ENCODE measurements at places on chromosomes 6 and 20.

DNA sequence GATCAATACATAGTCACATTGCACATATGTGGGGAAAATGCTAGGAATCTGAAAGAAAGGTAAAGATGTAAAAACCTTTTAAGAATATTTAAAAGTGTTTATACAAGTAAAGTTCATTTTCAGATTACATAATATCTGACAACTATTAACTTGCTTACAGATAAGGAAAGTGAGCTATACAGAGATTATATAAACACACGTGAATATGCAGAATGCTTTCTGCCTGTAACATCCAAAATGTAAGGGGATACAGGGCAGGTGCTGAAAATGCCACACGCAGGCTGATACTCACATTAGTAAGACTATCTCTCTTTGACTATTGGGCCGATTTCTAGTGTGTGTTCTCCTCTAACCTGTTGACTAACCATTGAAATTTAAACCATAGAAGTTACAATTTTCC is 17.9 kb upstream of the MAP7 start:
- DNase-seq, result no peak

- no peak for DNase-seq
Measured at GRCh38 chr20:44112889-44113617, 73.9 kb downstream of the JPH2 start.

DNA sequence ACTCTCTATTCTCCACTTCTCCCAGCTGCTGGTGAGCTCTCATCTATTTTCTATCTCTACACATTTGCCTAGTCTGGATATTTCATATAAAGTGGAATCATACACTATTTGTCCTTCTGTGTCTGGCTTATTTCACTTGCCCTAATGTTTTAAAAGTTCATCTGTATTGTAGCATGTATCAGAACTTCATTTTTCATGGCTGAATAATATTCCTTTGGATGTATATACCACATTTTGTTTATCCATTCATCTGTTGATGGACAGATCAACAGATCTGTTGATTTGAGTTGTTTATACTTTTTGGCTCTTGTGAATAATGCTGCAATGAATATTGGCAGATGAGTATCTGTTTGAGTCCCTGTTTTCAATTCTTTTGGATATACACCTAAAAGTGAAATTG is 49.6 kb downstream of the NHLRC1 start:
- DNase-seq, result no peak

- no peak for DNase-seq
Measured at GRCh38 chr20:11473983-11474382, 443.7 kb upstream of the BTBD3 start.

DNA sequence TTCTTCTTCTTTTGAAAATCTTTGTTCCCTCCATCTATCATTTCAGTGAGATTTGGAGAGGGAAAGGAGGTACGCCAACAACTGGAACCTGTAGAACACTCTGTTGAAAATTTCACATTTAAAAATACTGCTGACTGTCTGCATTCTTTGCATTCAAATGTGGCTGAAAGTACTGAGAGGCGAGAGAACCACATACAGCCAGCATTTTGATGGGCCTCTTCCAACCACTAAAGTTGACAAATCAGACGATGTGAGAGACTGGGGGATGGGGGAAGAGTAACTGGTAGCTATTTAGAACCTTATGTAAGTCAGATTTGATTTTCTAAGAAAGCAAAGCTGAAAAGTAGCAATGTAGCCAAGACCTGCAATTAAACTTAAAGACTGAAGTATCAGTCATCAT is 77.5 kb downstream of the FKBP5 start:
- DNase-seq, result no peak

GRCh38 chr6:79413562-79414002 is 123.6 kb downstream of the LCA5 start:
- DNase-seq, result no peak

DNA sequence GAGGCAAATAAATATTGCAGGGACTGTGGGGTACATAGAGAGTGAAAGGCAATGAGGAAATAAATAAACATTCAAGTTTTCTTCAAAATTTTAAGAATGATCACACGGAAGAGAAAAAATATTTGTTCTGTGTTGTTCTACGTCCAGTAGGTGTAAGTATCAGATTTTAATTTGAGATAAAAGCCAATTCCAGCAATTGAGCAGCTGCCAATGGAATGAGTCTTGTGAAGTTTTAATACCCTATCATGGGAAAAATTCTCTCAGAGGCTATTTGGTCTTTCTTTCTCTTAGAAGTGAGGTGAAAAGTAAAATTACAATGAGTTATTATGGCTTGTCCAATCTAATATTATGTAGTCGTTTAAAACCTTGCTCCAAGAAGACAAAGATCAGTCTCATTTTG is 195.7 kb upstream of the CITED2 start:
- DNase-seq, result no peak

- no peak for DNase-seq
Measured at GRCh38 chr20:54086507-54087039, 16.2 kb upstream of the BCAS1 start.

- DNase-seq, result no peak
Measured at GRCh38 chr6:16139556-16139955, 10.7 kb downstream of the MYLIP start.

- DNase-seq, result no peak
Measured at GRCh38 chr6:55953335-55953734, 77.9 kb upstream of the BMP5 start.

DNA sequence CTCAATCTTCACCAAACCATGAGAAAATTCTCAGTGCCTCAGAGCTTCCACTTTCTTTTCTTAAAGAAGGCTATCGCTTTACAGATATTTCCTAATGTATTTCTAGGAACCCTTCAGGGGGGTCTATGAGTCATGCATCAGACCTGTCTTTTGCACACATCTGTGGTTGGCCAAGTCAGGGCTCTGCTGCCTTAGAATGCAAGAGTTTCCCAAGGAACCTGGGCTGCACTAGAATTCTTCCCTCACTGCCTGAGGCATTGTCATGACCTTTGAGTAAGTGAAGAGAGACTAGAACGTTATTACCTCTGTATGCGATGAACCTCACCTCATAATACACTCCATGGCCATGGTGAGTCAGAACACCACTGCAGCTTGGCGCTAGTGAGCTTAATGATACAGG is 365.0 kb upstream of the ID4 start:
- no peak for DNase-seq

GRCh38 chr20:37995856-37996605 is 37.2 kb downstream of the TTI1 start:
- no peak for DNase-seq

DNA sequence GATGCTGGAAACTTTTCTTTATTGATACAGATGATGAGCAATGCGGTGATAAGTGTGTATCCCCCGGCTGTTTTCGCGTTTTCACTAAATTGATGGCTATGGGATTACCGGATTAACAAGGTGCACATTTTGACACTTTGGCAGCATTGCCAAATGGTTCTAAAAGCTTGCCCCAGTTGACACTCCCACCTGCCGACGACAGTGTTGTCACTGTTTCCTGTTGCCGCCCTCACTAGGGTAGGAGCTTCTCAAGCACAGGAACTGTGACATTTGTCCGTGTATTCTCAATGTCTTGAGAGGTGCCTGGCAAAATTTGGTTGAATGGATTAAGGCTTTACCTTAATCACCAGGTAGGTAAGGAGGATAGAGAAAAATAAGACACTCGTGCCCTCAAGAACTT is 9.8 kb upstream of the MAPK13 start:
- peak; percentile 79 for DNase-seq

GRCh38 chr6:23137611-23138010 is 568.2 kb downstream of the HDGFL1 start:
- DNase-seq, result no peak

GRCh38 chr6:13935190-13935880 is 10.6 kb downstream of the RNF182 start:
- DNase-seq, result no peak

GRCh38 chr6:106466211-106466610 is 105.7 kb downstream of the CRYBG1 start:
- no peak for DNase-seq

- DNase-seq, result peak; percentile 4
Measured at GRCh38 chr6:144285548-144285797, 338 bp downstream of the UTRN start.

DNA sequence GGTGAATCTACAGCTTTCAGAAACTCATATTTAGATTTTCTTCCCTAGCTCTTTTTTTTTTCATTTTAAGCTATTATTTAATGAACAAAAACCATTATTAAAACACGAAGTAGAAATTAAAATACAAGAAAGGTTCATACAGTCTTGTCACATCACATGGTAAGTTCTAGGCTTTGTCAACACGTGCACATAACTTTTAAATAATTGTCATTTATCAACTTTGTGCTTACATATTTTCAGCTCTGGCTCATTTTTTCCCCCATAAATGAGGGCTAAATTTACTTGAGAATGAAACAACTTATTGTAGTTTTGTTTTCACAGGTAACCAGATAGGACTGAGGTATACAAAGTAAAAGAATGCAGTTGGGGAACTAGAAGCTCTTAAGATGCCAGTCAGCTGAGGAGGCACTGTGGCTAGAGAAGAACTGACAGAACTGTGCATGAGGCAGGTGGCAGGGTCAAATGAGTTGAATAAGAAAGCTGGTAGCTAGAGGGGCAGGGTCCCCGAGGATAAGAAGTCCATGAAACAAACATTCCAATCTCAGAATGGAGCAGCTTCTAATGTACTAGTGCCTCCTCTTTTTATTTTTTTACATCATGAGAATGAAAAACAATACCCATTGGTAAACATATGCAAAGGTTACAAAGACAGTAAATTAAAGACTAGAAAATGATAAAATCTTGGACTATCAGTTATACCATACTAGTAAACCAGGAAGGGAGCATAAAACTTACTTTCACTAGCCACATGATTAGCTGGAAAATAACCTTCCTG is 141.5 kb downstream of the MYB start:
- no peak for DNase-seq

DNA sequence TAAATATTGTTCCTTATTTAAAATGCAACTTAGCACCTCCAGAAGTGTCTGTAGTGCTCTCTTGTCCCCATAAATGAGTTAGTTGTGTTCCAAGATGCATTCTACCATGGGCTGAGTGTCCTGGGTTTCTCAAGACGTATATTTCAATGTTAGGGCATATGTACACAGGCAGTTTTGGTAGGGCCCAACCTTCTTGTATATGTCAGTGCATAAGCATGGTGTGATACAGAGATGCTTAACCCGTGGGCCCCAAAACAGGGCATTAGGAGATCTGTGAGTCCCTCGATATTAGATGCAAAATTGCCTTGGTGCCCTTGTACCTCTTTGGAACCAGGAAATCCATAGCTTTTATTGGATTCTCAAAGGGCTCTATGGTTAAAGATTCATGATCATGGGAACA is 91.5 kb upstream of the HIVEP1 start:
- DNase-seq, result no peak

- DNase-seq, result no peak
Measured at GRCh38 chr6:105894556-105894955, 191.6 kb upstream of the PRDM1 start.

- DNase-seq, result no peak
Measured at GRCh38 chr6:88848870-88849269, 114.5 kb downstream of the RNGTT start.

DNA sequence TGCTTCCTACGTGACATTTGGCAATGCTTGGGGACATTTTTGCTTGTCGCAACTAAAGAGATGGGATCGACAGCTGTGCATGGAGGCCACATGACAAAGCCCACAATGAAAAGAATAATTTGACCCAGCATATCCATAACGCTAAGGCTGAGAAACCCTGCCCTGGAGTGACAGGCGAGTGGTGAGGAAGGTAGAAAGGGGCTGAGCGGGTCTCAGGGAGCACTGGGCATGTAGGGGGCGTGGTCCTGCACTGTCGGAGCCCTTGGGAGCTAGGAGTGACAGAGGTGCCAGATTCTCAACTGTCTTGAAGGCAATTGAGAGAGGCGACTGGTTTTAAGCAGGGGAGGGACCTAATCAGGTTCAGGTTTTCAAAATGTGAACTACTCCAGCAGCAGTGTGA is 13.6 kb downstream of the GGTLC1 start:
- no peak for DNase-seq

- DNase-seq, result no peak
Measured at GRCh38 chr6:109687271-109687761, 3.7 kb downstream of the AK9 start.

DNA sequence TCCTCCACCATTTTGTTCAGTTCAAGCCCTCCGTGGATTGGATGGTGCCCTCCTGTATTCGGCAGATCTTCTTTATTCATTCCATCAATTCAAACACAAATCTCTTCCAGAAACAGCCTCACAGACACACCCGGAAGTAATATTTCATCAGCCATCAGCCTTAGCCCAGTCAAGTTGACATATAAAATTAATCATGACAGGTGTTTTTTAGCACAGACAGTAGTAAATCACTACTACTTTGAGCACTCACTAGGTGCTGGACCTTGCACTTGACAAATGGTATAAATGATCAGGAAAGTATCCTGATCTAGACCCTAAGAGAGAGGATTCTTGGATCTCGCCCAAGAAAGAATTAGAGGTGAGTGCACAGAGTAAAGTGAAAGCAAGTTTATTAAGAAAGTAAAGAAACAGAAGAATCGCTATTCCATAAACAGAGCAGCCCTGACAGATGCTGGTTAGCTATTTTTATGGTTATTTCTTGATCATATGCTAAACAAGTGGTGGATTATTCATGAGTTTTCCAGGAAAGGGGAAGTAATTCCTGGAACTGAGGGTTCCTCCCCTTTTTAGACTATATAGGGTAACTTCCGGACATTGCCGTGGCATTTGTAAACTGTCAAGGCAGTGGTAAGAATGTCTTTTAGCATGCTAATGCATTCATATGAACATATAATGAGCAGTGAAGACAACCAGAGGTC is 194.6 kb upstream of the LAMP5 start:
- no peak for DNase-seq

DNA sequence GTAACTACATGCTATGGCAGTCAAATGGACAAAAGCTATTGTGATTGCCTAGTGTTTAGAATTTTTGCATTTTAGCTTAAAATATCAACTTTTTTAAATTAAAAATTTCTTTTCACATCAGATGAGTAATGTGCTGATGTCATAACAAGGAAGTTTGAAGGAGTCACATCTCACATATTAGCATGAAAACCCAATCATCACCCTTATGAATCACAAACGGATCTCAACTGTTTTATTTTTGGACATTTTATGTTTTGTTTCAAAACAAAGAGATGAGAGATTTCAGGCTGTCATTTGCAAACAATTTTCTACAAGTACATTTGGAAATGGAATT is 53.6 kb upstream of the TRERF1 start:
- DNase-seq, result no peak

Measured in activated CD4-positive, alpha-beta T cell treated with anti-CD3 and anti-CD28 coated beads for 4 hours (primary cell).